ENCODE measurements at places on chromosomes 11 and 22.

GRCh38 chr11:106415510-106415909 is 338.0 kb downstream of the AASDHPPT start:
- no peak for DNase-seq

DNA sequence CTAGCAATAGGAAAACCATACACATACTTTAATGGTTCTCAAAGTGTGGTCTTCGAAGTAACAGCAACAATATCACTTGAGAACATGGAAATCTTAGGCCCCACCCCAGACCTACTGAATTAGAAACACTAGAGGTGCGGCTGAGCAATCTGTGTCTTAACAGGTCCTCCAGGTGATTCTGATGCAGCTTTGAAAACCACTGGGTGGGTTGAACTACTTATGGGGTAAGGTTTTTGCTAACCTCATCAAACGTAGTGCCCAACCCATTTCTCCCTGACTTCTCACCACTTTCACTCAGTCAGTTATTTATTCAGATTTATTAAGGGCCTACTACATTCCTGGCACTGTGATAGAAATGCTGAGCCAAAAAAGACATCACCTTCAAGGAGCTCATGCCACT is 3.7 kb downstream of the MPZL2 start:
- no peak for DNase-seq

GRCh38 chr11:9211322-9211721 is 53.8 kb downstream of the DENND5A start:
- DNase-seq, result no peak

DNA sequence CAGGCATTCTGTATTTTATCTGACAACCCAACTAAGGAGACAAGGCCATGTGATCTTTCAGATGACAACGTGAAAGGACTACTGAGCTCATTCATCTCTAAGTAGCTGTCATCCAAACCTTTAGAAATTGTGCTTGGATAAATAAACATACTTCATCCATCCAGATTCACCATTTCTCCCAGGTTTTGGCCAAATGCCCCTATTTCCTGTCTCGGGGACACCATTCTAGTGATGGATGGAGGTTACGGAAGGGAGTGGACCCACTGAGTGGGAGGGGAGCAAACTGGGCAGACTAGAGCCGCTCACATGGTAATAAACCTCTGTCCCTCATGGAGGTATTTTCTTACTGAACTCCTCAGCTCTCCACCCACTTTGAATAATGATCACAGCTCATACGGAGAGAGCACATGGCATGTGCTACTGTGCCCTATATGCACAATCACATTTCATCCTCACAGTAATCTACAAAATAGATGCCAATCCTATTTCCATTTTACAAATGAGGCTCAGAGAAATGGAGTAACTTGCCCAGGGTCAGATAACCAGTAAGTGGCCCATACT is 114.4 kb downstream of the SLC1A2 start:
- DNase-seq, result no peak

DNA sequence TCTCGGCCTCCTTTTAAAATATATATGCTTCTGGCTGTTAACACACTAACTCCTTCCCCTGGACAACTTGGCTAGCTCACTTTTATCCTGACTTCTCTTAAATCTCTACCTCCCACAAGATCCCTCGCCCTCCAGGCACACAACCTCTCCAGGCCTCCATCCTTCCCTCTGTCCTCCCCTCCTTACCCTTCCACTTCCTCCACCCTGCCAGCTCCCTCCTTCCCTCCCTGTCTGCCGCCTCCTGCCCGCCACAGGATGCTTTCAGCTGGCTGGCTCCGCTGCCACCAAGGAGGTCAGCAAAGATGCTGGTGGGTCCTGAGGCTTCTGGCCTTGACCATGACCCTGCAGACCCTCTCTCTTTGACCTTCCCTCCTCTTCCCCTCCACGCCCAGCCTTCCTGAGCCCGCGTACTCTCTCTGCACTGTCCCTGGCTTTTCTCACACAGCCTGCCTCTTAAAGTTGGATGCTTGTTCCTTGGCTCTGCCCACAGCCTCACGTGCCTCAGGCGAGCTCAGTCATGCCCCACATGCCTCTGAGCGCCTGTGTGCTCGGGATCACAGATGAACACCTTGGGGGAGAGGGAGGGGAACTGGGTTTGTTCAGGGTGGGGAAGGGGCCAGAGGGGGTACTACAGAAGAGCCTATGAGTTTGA is 6.7 kb downstream of the NFAM1 start:
- DNase-seq, result no peak

GRCh38 chr22:27317096-27317495 is 484.5 kb downstream of the MN1 start:
- DNase-seq, result no peak

DNA sequence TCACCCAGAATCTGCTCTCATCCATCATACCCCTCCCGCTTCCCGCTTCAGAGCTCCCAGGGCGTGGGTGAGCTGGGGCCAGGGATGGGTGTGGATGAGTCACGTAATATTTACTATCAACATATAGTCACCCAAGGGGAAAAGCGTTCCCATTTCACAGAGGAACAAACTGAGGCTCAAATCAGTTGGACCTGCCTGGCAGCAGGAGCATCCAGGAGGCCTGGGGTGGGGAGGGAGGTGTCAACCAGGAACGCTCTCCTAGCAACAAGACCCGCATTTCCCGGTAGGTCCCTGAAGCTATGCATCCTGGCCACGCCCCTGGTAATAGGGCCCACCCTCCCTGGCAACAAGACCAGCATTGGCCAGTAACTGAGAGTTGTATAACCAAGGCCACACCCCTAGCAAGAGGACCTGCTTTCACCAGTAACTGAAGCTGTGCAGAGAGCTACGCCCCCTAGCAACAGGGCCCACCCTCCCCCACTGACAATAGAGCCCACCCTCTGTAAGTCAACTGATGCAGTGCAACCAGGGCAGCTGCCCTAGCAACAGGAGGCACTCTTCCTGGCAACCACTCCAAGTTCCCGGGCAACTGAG is 32.7 kb upstream of the TXNRD2 start:
- no peak for DNase-seq
